ENCODE measurements at places on chromosomes 11 and 22. TPM values are rescaled to one million over a fixed set of nuclear protein-coding genes. Genes with fewer than 3 reads are reported as not detected.

GRCh38 chr11:2461253-2461955 is 16.6 kb downstream of the KCNQ1 start:
- no peak overlapping the region for H3K4me3 ChIP-seq
- peak overlapping the region; percentile 55 for H3K27ac ChIP-seq
- no peaks in the 10 kb centered on the region for H3K36me3 ChIP-seq
- H3K27me3 ChIP-seq: no peaks in the 10 kb centered on the region
- no peak for DNase-seq
- peaks cover 30% of the 10 kb centered on the region for H3K4me1 ChIP-seq

DNA sequence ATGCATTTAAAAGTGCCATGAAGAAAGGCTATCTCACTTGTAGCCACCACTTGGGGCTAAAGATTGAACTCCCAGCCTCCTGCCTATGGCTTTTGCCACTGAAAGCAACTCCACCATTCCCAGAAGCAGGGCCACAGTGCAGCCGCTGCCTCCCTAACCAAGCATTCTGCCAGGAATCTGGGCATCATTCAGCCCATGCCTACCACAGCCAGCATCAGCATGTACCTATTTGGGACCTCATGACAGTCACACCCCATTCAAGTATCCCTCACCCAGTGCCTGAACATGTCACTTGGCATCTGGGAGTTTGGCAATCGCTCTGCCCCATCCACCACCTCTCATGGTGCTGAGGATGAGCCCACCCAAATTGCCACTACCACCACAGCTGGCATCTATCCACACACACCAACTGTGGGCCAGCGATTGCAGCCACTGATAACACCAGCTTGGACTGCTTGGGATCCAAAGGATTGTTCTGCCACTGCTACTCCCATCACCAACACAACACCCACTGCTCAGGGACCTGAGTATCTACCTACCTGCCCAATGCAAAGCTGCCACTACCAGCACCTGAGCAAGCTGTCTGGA is 234.4 kb downstream of the GRM5 start:
- H3K27ac ChIP-seq: no peak overlapping the region
- no peaks in the 10 kb centered on the region for H3K36me3 ChIP-seq
- no peaks in the 10 kb centered on the region for H3K4me1 ChIP-seq
- no peaks in the 10 kb centered on the region for H3K27me3 ChIP-seq

DNA sequence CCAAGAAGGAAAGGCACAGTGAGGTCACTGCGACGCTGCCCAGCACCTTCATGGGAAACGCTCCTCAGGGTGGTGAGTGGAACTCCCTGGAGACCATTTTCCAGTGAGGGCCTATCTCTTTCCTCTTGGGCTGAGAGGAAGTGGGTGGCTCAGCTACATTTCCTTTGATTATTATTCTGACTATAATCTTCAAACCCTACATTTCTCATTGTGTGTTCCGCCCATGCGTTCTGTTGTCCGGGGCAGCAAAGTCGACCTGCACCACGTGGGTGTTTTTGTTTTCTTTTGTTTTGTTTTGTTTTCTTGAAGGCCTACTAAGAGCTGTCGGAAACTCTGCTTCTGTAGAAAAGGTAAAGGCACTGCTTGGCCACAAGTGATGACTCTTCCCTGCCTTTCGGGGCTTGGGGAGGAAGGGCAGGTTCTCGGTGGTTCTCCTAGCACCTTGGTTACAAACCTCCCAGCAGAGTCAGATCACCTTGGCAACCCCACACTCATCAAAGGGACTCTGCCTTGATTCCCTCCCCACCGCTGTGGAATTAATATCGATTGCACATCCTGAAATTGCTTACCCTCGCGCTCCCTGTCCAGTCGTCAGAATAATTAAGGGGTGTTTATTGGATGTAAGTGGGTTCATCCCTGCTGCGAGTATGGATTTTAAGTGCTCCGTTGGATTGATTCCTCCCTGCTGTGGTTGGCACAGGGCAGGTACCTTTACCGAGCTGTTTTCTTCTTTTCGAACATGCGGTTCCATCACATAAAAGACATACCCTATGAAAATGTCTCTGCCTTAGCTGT is 7.3 kb downstream of the PARVB start:
- no peak overlapping the region for H3K4me3 ChIP-seq
- H3K27ac ChIP-seq: no peak overlapping the region
- H3K4me1 ChIP-seq: no peaks in the 10 kb centered on the region
- H3K27me3 ChIP-seq: no peaks in the 10 kb centered on the region
- no peak for DNase-seq
- H3K36me3 ChIP-seq: no peaks in the 10 kb centered on the region

DNA sequence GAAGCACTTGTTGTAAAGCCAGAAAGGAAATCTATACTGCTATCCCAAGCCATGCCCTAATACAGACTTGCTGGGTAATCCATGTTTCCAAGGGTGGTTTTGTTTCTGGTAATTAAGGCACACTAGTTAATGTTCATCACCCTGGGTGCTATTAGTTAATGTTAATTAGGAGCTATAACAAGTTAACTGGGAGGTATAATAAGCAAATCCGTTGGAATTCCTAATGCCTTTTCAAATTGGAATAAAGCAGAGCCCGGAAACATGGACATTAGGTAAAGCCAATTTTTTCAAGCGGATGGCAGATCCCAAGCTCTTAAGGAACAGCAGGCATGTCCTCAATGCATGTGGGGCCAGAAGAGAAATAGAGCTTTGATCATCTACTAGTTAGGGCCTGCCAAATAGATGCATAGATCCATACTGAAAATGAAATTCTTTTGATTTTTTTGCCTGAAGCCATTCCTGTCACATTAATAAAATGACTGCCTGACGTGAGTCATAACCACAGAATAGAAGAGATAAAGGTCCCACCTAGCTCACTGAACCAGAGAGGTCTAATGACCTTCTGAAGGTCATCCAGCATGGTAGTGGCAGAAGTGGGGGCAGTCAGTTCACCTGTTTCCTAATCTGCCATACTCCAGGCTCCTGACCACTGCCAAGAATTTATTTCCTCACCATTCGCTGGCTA is 28.5 kb upstream of the CCDC34 start:
- no peak overlapping the region for H3K4me3 ChIP-seq
- no peaks in the 10 kb centered on the region for H3K36me3 ChIP-seq

GRCh38 chr11:34206407-34207300 is 101.2 kb downstream of the NAT10 start:
- DNase-seq: no peak
- no peaks in the 10 kb centered on the region for H3K27me3 ChIP-seq
- H3K36me3 ChIP-seq: no peaks in the 10 kb centered on the region
- H3K4me1 ChIP-seq: no peaks in the 10 kb centered on the region
- no peak overlapping the region for H3K27ac ChIP-seq

- H3K4me3 ChIP-seq: no peak overlapping the region
- H3K27me3 ChIP-seq: no peaks in the 10 kb centered on the region
- H3K36me3 ChIP-seq: no peaks in the 10 kb centered on the region
- DNase-seq: no peak
- no peaks in the 10 kb centered on the region for H3K4me1 ChIP-seq
Measured at GRCh38 chr11:134260503-134260902, 7.1 kb downstream of the ACAD8 start.

GRCh38 chr11:110463153-110463552 is 33.4 kb downstream of the FDX1 start:
- H3K27me3 ChIP-seq: no peaks in the 10 kb centered on the region
- DNase-seq: peak; percentile 46
- no peaks in the 10 kb centered on the region for H3K36me3 ChIP-seq
- no peaks in the 10 kb centered on the region for H3K4me1 ChIP-seq
- no peak overlapping the region for H3K4me3 ChIP-seq
- no peak overlapping the region for H3K27ac ChIP-seq

GRCh38 chr22:27317971-27318428 is 483.6 kb downstream of the MN1 start:
- no peak overlapping the region for H3K4me3 ChIP-seq
- peak; percentile 43 for DNase-seq
- peak overlapping the region; percentile 16 for H3K27ac ChIP-seq
- H3K27me3 ChIP-seq: peaks cover 10% of the 10 kb centered on the region

GRCh38 chr11:124612567-124613246 is 1.5 kb downstream of the PANX3 start:
- DNase-seq: no peak
- H3K36me3 ChIP-seq: no peaks in the 10 kb centered on the region
- peaks cover 16% of the 10 kb centered on the region for H3K27me3 ChIP-seq
- no peak overlapping the region for H3K27ac ChIP-seq

Gene MGAT3
- 2.9 TPM for total RNA-seq

Gene TBX1
- not detected for total RNA-seq

Gene LRP5
- total RNA-seq: 72.6 TPM

Gene RIC3
- total RNA-seq: 18.9 TPM

Gene ACP2
- total RNA-seq: 120 TPM

Gene PLEKHA7
- total RNA-seq: 112 TPM

Gene KRTAP5-2
- not detected for total RNA-seq

All from transverse colon (tissue), 4 donors.